ENCODE measurements at places on chromosomes 2 and 18.

GRCh38 chr2:233329489-233330135, 22.0 kb downstream of the SAG start:
- DNase-seq = peak; percentile 22

- DNase-seq = no peak
Observed at GRCh38 chr2:43568228-43568627, 27.6 kb downstream of the THADA start.

GRCh38 chr2:209411718-209412117, 12.1 kb upstream of the MAP2 start:
- no peak for DNase-seq

GRCh38 chr2:229780856-229781773, 66.8 kb upstream of the DNER start:
- DNase-seq = peak; percentile 42

DNA sequence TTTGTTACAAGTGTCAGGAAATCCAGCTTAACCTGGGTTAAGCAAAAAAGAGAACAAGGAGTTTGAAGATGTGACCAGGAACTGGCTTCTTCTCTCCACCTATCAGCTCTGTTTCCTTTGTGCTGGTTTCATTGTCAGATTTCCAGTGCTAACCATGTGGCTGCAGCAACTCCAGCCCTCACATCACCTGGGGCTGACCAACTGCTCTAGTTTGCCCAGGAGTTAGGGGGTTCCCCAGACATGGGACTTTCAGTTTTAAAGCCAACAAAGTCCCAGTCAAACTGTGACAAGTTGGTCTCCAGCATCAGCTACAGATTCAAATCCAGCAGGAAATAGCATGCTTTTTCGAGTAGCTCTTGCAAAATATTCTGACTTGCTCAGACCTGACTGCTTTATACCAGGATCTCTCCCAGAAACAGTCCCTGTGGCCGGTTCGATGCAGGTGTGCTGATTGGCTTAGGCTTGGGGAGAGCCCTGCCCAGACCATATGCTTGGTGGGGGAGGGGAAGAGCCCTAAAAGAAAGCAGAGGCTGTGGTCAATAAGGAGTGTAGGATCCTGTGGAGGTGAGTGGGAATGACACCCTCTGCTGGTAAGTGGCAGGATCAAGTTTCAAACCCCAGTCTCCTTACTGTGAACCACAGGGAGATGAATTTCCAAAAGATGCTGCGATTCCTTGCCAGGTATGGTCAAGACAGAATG, 49.5 kb downstream of the KCNE4 start:
- peak; percentile 68 for DNase-seq

DNA sequence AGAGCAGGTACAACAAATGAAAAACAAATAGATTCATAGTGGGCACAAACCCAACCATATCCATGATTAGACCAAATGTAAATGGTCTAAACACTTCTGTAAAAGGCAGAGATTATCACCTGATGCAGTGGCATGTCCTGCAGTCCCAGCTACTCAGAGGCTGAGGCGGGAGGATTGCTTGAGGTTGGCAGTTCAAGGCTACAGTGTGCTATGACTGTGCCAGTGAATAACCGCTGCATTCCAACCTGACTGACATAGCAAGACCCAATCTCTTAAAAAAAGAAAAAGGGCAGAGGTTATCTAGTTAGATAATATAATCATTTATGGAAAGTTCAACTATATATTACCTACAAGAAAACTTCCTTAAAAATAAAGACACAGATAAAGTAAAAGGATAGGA, 21.3 kb upstream of the SLC3A1 start:
- DNase-seq = no peak

DNA sequence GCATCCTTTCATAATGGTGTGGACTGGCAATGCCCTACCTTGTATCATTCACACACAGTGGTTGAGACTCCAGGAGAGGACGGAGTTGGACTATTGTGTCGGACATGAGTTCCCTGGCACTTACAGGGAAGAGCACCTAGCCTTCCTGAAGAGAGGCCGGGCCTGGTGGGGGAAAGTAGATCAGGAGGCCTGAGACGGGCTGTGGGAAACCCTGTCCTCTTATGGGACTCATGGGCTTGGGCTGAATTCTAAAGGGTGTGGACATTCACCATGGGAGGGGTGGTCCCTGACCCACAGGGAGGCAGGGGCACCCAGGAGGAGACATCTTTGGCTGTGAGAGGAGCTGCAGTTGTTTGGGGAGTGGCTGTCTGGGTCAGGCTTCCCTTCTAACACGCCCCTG, 286.5 kb downstream of the PHLPP1 start:
- DNase-seq = no peak

DNA sequence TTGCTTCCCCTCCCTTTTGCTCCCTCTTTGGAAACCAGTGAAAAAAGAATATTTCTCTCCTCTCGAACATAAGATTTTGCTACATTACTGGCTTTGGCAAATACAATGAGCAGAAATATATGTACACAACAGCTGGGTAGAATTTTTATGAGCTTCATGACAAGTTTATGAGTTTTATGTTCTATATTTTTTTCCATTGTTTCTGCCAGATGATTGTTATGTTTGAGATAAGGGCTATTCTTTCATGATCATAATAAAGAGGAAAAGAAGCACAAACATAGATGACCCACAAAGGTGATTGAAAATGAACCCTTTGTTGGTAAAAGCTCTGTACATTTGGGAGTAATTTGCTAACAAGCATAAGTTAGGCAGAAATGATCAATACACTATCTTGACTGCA, 14.8 kb upstream of the TFPI start:
- DNase-seq = no peak

DNA sequence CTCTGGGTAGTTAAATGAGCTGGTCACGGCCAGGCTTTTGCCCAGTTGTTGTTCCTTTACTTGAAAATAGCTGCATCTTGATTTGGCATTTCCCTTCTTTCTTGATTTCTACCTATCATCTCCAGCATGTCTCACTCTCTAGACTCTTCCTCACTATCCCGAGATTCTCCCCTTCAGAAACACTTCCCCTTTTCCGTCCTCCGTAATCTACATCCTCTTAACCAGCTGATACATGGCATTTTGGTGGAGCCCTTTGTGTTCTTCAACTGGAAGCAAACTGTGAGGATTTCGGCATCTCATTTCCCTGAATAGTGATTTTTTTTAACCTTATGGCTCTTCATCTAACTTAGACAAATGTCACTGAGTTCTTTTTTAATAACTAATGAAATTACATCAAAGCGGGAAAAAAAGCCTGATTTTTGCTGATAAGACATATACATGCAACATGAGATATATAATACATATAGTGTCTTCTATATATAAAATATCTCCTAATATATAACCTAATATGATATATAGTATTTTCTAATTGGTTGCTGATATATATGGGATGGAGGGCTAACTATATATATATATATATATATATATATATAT, 220.2 kb upstream of the RASGRP3 start:
- DNase-seq = no peak

DNA sequence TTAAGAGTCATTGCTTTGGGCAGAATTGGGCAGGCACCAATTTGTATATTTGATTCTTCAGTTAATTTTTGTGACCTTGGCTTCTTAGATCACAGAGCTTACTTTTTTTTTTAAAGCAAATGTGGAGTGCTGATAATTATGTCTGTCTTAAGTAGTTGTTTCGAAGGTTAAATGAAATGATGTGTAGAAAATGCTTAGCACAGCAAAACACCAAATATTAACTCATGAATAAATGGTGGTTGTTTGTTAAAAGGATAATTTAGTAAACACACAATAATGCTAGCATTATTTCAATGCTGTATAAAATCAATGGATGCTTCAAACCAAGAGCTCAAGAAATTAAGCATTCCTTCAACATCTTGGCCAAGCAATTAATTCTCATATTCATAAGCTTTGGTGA, 143.4 kb downstream of the LPIN1 start:
- no peak for DNase-seq

- no peak for DNase-seq
Observed at GRCh38 chr2:205948496-205948837, 137.5 kb downstream of the INO80D start.

- peak; percentile 99 for DNase-seq
Observed at GRCh38 chr18:67525328-67526099, 9.0 kb upstream of the DSEL start.

DNA sequence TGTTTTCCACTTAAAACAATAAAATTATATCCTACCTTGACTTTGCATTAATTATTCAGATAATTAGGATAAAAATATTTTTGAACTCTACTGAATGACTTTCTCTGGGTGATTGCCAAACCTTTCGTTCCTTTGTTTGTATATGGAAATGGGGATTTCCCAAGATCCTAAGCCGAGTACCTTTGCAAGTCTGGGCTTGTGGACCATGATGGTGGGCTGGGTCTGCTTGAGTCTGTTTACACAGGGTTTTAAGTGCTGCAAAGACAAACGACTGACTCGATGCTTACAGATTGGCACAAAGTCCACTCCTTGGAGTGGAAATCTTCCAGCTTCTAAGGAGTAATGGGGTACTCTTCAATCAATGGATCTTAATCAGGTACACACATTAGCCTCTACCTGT, 659.5 kb downstream of the TSN start:
- no peak for DNase-seq

DNA sequence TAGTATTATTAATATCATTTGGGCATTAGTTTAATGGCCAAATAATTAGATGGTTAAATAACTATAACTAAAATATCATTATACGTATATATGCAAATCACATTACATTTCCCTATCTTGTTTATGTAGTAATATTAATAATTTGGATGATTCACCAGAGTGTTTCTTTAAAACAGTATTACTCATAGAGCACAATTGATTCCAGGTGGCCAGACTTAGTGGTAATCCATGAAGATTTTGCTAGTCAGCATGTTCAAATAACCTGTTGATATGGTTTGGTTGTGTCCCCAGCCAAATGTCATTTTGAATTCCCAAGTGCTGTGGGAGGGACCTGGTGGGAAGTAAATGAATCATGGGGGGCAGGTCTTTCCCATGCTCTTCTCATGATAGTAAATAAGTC, 782.3 kb downstream of the LRP1B start:
- peak; percentile 57 for DNase-seq

- no peak for DNase-seq
Observed at GRCh38 chr2:2926009-2926857, 451.4 kb downstream of the EIPR1 start.

Measured in fibroblast of skin of abdomen (primary cell).